Activated CD8-positive, alpha-beta memory T cell treated with anti-CD3 and anti-CD28 coated beads for 24 hours (primary cell): ENCODE measurements at places on chromosomes 13 and 19.

- peak; percentile 83 for DNase-seq
Measured at GRCh38 chr13:44259045-44260027, 114.3 kb upstream of the SERP2 start.

DNA sequence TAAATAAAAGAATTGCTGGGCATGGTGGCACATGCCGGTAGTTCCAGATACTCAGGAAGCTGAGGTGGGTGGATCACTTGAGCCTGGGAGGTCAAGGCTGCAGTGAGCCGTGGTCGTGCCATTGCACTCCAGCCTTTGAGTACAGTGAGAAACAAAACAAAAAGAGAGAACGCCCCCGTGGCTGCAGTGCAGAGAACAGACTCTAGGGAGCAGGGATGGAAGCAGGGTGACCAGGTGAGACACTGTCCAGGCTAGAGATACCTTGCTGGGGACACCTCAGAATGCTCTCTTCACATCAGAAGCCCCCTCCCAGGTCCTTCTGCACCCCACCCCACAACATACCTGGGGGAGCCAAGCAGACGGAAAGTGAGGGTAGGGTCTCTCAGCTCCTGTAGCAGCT lies 24.8 kb downstream of the MAP4K1 start:
- no peak for DNase-seq

DNA sequence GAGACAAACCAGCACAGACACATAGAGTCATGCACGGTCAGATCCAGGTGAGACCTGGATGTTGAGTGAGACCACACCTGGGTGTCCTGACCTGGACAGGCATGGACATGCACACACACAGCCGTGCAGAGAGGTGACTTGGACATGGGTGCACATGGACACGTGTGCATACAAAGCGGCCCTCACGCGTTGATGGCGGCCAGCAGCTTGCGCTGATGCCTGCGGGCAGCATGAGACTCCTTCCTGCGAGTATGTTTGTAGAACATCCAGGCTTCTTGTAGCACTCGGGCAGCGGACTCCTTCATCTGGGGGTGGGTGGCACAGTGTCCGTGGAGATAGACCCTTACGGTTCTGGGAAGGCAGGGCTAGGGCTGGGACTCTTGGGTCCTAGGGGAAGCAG lies 11.5 kb downstream of the KCNN4 start:
- no peak for DNase-seq

DNA sequence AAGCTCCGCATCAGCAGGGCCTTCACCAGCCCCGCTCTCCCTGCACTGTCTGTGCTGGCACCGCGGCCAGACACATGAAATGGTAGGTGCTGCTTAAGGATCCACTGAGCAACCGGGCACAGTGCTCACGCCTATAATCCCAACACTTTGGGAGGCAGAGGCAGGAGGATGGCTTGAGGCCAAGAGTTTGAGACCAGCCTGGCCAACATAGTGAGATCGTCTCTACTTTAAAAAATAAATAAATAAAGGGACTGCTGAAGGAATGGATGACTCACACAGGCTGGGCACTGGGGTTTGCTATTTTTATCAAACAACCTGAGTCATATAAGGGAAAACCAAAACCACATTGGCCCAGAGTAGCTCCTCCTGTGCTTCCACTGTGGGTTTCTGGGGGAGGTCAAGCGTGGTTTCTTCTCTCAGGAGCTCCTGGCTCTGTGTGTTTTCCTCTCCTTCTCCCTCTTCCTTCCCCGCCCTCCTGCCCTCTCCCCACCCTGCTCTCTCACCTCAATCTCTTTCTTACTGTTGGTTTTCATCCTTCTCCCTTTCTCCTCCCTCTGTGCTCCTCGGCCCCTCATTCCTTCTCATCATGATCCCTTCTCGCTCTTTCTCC lies 21.3 kb downstream of the VRK3 start:
- peak; percentile 62 for DNase-seq

- no peak for DNase-seq
Measured at GRCh38 chr13:23323946-23324709, 109.4 kb downstream of the SACS start.

GRCh38 chr19:33497778-33498175 lies 23.8 kb downstream of the PEPD start:
- DNase-seq: no peak

GRCh38 chr19:373391-374182 lies 29.0 kb upstream of the MIER2 start:
- DNase-seq: peak; percentile 41

DNA sequence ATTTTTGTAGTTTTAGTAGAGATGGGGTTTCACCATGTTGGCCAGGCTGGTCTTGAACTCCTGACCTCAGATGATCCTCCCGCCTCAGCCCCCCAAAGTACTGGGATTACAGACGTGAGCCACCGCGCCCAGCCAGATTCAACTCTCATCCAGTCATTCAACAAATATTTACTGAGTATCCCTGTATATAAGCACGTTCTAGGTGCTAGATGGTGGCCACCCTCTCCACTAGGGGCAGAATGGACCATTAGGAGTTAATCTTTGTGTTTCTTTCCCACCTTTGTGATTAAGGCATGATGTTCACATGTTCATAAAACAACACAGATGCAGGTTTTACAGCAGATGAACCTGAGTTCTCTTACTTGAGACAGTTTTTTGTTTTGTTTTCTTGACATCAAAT lies 7.3 kb downstream of the SHKBP1 start:
- DNase-seq: no peak

- no peak for DNase-seq
Measured at GRCh38 chr19:46040952-46041500, at the start of gene IGFL4. TSS of gene IGFL4 (minus strand) at chr19:46041002. CDS start at chr19:46040962, 40 bp downstream.

DNA sequence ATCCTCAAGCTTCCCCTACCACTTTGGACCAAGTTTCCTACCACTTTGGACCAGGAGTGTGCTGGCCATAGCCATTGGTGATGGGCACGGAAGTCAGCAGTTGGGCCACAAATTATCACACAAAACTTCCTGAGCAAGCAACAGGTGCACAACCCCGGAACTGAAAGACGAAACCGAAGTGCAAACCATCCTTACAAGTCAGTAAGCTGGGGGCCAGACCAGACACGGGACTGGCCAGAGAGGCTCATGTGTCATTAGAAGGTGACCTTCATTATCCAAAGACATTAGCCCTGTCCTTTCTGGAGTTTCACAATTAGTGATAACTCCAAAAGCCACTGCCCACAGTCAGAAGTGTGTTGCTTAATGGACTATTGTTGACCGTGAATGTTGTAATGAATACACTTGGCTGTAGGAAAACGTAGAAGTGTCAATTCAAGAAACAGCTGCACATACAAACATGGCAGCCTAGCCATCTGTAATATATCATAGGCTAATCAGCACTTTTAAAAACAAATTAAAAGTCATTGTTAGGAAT lies 244.1 kb upstream of the IRS2 start:
- no peak for DNase-seq
